ENCODE measurements at places on chromosomes 3 and 15.

DNA sequence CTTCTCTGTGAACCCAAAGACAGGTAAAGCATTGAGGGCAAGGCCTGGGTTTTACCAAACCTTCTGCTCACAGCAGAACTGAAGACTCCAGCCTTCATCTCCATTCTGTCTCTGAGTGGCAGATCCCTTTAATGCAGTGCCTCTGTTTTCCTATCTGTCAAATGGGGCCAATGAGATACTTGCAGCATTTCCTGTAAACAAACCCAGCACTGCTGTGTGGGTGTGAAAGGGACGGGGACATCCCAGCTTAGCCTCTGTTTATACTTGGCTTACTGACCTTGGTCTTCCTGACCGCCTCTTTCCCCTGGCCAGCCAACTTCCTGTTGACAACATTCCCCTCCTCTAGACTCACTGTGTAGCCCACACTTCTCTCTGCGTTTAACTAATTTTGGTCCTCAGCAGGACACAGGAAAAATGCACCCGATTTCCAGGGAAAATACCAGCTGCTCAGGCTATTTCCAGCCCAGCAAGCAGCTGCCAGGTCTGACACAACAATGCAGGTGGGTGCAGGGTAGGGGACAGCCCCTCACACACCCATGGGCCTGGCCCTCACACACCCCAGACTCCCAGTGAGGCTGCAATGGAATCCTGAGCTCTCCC, 105.9 kb upstream of the HERC1 start:
- DNase-seq = peak; percentile 74

GRCh38 chr3:182861348-182861747, 68.0 kb downstream of the ATP11B start:
- no peak for DNase-seq

GRCh38 chr3:138230525-138230924, 43.4 kb downstream of the ARMC8 start:
- peak; percentile 63 for DNase-seq

- DNase-seq = peak; percentile 96
These were observed 62.4 kb downstream of the MBNL1 start for GRCh38 chr3:152331018-152331541.

GRCh38 chr3:154137036-154137435, 15.8 kb downstream of the ARHGEF26 start:
- no peak for DNase-seq

DNA sequence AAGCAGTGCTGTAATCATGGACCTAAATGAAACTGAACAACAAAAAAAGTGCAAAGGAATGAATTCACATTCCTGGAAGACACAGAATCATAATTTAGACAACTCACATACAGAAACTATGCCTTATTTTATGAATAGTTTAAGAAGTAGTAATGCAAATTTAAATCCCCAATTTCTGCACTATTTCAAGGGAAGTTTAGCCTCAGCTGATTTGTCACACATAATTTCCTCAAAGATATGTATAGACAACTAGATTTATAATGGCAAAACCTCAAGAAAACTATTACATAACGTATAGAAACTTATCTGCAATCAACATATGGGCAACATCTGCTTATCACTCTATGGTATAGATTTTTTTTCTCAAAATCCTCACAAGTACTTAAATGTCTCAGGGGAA, 7.8 kb upstream of the PTX3 start:
- DNase-seq = no peak

GRCh38 chr15:35308802-35309201, 223.7 kb upstream of the NANOGP8 start:
- DNase-seq = peak; percentile 54

DNA sequence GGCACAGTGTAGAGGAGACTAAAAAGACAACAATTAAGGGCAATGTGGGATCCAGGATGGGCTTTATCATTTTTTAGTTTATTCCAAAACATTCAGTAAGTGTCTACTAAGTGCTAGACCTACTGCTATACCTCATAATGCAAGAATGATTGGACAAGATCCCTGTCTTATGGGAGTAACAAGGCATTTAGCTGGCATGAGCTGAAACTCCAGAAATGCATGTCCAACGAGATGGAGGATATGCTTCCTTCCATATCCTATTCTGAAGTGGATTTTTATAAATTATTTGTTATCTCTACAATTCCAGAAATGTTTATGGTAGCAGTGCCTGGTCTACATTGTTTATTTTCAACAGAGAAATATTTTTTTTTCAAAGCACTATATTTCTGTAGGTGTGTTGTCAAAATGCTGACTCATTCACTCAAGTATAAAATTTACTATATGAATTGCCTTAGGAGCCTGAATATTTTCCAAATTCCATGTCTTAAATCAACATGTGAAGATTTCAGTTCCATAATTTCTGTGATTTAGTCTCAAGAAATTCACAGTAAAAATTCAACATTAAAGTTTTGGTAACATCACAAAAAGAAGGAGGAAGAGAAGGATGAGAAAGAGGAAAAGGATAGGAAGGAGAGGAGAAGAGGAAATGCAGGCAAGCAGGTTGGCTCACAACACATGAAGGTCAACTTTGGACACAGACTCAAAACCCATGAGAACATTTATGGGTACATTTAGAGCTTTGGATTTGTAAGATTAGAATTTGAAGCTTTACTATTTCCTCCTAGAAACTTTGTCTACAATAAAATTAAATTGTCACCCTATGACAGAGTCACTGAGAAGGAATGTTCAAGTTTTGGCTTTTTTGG, 88.6 kb downstream of the P3H2 start:
- DNase-seq = no peak

GRCh38 chr3:38158472-38158871, 6.9 kb upstream of the OXSR1 start:
- no peak for DNase-seq

GRCh38 chr15:91515188-91515754, 338.2 kb upstream of the SLCO3A1 start:
- peak; percentile 62 for DNase-seq

DNA sequence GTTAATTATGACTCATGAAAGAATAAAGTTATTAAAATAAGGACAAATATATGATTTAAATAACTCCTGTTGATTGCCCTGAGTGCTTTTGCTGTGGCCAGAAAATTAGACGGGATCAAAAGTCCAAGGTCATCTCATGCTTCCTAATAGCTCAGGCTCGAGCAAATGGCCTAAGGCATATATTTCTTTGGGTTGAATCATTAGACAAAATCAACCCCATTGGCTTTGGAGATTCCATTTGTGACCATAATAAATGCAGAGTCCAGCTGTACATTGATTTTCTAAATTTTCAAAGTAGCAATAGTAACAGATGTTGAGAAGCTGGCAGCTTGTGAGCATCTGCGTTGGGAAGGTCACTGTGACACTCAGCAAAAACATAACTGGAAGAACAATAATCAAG, 464.5 kb upstream of the TGFBR2 start:
- DNase-seq = peak; percentile 14
